ENCODE measurements at places on chromosomes 16 and 17. TPM values are rescaled to one million over a fixed set of nuclear protein-coding genes. Genes with fewer than 3 reads are reported as not detected.

Gene CSH1
- not detected for total RNA-seq

Gene XPO6
- total RNA-seq: 102 TPM

Gene ZP2
- total RNA-seq: 0.67 TPM

Gene KRTAP3-2
- total RNA-seq: not detected

Gene YBX2
- total RNA-seq: not detected

Gene VASN
- 20.3 TPM for total RNA-seq

DNA sequence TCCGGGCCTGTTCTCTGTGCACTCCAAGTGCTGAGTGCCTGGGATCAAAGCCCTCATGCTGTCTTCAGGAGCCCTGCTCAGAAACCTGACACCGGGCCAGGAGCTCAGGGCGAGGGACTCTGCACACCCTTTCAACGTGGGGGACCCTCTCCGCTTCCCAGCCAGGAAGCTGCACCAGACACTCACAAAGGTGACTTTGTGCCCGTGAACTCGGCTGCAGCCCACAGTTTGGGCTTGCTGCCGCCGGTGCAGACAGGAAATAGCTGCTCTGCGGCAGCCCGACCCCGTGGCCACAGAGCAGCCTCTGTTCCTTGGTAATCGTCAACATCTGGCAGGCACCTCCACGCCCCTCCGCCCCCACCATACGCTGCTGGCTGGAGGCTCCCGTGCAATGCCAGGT is 93.4 kb upstream of the METRNL start:
- DNase-seq: peak; percentile 67

GRCh38 chr16:28821874-28822519 is 802 bp upstream of the ATXN2L start:
- no peak for DNase-seq

DNA sequence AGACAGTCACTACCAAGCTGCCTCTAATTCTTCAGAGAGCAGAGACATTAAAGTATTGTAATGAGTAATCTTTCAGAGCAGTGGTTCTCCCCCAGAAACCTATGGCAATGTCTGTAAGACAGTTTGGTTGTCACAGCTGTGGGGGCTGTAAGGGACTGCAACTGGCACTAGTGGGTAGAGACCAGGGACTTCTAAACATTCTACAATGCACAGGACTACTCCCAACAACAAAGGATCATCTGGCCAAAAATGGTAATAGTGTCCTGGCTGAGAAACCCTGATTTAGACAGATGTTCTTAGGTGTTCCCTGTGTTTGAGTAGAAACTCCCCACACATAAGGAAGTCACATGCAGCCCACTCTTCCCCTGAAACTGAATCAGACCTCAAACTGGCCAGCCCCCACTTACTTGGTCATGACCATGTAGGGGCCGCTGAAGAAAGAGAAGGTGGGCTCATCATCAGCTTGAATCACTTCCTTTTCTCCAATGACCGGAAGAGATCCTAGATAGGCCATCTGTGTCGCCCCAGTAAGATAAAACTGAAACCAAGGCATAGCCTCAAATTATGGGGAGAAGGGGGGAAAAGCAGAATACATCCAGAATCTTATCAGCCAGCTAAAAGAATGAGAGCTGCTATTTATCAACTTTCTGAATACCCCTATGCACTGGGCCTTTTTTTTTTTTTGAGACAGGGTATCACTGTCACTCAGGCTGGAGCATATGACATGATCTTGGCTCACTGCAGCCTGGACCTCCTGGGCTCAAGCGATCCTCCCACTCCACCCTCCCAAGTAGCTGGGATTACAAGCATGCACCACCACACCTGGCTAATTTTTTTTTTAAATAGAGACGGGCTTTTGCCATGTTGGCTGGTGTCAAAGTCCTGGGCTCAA is 75.8 kb downstream of the TEX14 start:
- no peak for DNase-seq

DNA sequence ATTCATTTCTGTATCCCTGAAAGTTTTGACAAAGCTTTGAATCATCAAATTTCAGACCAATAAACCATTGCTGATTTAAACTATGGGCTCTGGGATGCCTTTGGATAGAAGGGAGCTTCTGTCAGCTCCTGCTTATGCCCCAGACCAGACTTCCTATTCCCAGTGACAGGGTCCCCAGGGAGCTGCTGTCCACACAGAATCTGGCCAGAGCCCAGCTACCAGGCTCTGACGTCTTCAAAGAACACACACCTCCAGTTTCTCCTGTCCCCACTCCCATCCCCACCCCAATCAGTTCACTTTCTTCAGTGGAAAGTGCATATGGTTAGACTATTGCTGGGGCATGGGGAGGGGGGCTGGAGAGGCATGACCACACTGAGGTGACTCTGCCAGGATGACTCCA is 51.6 kb upstream of the SREBF1 start:
- DNase-seq: no peak

DNA sequence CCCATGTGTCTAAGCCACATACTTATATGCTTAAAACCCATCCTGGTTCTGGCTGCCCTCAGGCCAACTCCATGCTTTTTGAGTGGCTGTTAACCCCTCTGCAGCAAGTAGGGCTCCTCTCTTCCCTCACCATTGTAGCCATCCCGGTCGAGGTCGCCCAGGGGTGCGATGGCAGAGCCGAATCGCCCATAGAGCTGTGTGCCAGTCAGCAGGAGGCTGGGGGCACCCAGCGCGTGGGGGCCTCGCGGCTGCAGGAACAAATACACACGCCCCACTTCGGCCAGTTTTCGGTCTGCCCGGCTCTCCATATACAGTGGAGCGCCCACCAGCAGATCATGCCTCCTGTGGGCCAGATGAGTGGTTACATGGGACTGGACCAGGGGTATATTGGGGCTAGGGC is 6.1 kb downstream of the ITGA2B start:
- DNase-seq: no peak

GRCh38 chr17:36827081-36827480 is 110.2 kb upstream of the LHX1 start:
- no peak for DNase-seq

DNA sequence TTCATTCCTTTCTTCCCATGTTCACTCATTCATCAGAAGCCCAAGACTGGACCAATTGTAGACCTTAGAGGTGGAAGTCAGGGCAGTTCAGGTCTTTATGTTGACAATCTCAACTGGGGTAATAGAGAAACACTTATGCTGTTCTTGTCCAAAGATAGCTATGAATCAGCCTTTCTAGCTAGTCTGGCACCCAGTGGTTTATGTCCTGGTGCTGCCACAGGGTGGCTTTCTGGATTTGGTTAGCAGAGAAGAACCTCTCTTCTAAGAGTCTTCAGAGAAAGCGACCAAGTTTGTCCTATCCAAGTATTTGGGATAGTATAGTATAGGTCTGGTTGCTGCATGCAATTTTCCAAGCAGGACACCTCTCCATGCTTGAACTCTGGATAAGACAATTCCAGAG is 83.3 kb downstream of the NOG start:
- no peak for DNase-seq
